ENCODE measurements at places on chromosomes 6 and 20. TPM values are rescaled to one million over a fixed set of nuclear protein-coding genes. Genes with fewer than 3 reads are reported as not detected.

The SGK2 gene
- total RNA-seq: not detected

The RAD21L1 gene
- not detected for total RNA-seq

DNA sequence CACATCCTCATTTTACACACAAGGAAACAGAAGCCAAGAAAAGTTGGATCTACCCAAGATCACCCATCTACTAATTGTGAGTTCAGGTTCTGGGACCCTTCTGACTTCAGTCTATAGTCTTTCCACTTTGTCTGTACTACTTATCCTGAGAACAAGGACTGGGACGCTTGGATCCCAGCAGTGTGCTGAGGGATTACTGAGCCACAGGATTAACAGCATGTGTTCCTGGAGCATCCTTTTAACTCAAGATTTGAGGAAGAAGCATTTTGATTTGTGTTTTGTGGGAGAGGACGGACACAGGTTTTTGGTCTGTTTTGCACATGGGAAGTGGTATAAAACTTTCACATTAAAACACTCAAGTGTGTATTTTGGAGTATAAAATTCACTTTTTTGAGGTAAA is 4.4 kb downstream of the ENPP4 start:
- DNase-seq: no peak

- no peak for DNase-seq
Measured at GRCh38 chr6:53608396-53608795, 57.2 kb downstream of the KLHL31 start.

GRCh38 chr20:23873370-23874015 is 6.1 kb downstream of the CST5 start:
- no peak for DNase-seq

DNA sequence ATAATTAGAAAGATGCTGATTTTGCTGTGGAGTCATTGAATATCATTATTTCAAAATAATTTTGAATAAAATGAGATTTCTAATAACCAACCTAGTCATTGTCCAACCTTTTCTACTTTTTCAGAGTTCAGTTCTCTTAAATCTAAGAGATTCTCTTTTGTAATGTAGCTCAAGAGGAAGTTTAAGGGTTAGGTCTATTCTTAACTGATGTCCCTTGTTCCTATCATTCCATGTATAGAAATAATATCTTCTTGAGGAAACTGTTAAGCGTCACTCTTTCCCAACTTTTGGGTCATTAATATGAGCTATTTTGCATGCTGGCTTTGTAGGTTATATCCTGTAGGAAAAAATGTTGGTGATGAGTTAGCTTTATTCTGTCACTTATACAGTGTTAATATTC is 27.0 kb downstream of the RNF144B start:
- no peak for DNase-seq

DNA sequence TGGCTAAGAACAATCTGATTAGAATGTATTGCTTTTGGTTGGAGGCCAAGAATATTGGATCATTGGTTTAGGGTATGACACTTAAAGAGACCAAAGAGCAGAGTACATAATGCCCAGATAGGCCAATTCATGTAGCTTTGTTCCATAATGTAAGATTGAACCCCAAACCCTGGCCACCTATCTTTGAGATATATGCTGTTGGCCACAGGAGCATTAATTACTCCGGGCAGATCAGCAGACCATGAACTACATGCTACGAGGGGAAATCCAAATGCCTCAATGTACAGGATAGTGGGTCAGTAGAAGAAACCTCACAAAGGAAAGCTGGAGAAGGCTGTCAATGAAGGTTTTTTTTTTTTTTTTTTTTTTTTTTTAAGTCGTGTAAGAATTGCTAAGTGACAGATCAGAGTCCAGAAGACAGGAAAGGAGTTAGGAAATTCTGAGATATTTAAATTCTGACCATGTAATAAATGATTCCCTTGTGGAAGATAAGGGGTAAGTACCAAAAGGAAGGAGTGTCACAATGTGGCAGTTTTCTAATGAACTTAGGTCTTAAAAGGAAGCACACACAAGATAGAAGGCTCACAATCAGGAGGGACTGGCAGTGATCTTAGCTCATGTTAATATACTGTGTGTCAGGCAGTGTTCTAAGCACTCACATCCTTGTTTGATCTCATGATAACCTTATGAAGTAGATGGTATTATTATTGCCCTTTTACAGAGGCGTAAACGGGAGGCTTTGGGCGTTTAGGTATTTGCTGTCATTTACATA is 61.4 kb downstream of the CARMIL1 start:
- DNase-seq: no peak

DNA sequence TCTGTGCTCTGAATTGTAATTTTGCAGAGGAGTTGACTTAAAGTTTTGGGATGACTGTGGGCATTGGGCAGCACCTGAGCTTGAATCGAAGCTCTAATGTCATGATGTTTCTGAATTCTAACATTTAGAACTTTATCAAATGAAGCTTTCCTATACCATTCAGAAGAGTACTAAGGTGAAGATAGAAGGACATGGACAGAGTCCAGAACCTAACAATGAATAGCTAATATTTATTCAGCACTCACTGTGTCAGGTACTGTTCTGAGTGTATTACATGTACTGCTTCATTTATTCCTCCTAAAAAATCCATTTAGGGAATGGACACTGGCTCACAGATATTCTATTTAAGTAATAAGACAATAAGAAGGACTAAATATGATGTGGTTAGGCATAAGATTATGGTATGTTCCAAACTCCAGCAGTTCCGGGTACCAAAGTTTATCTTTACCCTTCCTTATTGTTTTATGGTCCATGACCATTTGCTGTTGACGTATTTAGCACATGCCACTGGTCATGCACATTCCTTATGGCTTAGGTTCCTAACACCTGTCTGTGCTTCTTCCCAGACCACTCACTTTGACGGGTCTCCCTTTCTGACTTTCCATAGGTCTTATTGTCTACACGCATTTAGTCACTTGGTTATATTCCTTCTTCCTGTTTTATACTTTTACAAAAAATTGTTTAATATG is 20.3 kb downstream of the BCKDHB start:
- DNase-seq: no peak

DNA sequence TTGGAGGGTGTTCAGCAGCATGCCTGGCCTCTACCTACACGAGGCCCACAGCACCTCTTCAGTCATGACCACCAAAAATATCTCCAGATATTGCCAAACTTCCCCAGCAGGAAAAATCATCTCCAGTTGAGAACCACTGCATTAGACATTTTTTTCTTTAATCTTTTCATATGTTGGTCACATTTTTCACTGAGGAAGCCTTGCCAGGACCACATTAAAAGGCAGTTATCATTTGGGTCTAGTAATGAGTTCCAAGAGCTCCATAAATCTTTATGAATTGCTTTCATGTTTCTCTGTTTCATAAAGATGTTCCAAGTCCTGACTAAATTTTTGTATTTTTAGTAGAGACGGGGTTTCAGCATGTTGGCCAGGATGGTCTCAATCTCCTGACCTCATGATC is 28.8 kb downstream of the MTRES1 start:
- no peak for DNase-seq

- no peak for DNase-seq
Measured at GRCh38 chr6:5657684-5658430, 348.9 kb downstream of the NRN1 start.

- DNase-seq: no peak
Measured at GRCh38 chr6:136510782-136511181, 39.4 kb downstream of the MAP7 start.

- no peak for DNase-seq
Measured at GRCh38 chr6:34447386-34447785, 18.5 kb upstream of the PACSIN1 start.

DNA sequence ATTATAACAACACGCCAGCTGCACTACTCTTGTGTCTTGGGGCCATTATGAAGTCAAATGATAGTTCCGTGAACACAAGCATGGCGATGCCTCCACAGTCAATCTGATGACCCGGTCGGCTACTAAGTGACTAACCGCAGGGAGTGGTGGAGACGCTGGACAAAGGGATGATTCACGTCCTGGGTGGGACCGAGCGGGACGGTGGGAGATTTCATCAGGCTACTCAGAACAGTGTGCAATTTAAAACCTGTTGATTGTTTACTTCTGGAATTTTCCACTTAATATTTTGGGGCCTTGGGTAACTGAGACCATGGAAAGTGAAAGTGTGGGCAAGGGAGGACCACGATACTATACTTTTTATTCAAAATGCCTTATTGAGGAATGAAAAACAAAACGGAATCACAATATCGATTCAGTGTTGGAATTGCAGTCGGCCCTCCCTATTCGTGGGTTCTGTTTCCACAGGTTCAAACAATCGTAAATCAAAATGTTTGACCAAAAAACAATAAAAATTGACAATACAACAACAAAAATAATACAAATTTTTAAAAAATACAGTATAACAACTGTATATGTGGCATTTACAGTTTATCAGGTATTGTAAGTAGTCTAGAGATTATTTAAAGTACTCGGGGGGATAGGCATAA is 66.5 kb downstream of the MYLK4 start:
- no peak for DNase-seq

DNA sequence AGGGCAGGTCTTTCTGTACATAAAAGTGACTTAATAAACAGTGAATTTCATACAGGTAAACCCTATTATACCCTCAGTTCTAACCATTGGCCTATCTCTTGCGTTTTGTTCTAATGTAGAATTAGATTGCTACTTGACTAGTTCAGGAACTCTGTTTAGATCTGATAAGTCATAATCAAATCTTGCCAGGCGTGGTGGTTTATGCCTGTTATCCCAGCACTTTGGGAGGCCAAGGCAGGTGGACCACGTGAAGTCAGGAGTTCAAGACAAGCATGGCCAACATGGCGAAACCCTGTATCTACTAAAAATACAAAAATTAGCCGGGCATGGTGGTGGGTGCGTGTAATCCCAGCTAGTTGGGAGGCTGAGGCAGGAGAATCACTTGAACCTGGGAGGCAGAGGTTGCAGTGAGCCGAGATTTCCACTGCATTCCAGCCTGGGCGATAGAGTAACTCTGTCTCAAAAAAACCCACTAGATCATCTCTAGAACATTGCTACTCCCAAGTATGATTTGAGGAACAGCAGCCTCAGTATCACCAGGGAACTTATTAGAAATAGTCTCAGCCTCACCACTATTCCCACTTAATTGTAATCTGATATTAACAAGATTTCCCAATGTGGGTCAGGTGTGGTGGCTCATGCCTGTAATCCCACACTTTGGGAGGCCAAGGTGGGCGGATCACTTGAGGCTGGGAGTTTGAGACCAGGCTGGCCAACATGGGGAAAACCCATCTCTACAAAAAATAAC is 12.2 kb downstream of the GTPBP2 start:
- no peak for DNase-seq

- DNase-seq: no peak
Measured at GRCh38 chr6:11160199-11160598, 48.7 kb upstream of the ERVFRD-1 start.

Measured in sigmoid colon (tissue), 7 donors.